Testis (tissue), 5 donors: ENCODE measurements at places on chromosomes 5 and 9. TPM values are rescaled to one million over a fixed set of nuclear protein-coding genes. Genes with fewer than 3 reads are reported as not detected.

Gene CA9
- 36.8 TPM for total RNA-seq

DNA sequence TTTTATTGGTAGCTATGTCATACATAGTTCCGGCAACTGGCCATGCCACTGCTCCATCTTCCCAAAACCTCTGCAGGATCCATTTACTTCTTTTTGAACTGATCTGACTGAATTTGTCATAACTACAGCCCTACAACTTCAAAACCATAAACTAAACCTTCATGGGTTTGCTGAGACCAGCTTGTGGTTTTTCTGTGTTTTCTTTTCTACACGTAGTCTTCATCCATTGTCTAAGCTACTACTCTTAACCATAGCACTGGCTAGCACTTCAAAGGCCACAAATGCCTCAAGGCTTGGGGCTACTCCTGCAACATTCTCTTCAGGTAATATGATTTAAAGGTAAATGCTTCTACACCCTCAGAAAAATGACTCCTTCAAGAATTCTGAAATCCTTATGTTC, 9.0 kb upstream of the KIF2A start:
- no peak for DNase-seq

GRCh38 chr9:5042661-5043178, 57.6 kb downstream of the JAK2 start:
- peak; percentile 28 for DNase-seq

GRCh38 chr9:131747352-131747751, 7.5 kb upstream of the RAPGEF1 start:
- no peak for DNase-seq

DNA sequence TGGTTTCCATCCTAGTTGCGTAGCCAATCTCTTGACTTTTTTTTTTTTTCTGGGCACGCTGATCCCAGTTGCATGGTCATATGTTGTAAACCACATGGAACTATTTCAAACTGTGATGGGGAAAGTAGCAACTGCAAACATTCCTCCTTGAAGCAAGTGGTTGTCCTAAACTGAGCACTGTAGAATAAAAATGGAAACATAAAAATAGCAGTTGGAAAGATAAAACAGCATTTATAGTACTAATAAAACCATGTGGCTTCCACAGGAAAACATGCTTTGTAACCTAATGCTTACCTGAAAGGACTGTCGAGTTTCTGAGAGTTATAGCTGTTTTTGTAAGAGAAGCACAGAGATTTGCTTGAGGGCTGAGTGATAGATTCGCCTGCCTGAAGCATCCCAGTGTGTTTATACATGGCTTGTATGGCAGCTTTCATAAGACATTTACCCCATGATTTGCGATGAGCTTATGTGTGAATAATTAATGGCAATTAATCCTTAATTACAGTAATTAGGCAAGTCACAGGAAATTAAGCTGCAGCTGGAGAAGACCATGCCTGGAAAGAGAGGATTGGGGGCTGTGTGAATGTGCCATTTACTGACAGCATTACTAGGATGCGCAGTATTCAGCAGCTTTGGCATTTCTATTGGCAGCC, 136.5 kb downstream of the PBX3 start:
- DNase-seq, result no peak

- DNase-seq, result no peak
Measured at GRCh38 chr9:11269036-11269435, 656.2 kb upstream of the PTPRD start.

- no peak for DNase-seq
Measured at GRCh38 chr9:135547756-135548736, 2.1 kb downstream of the OBP2A start.

Gene RLN2
- 1.7 TPM for total RNA-seq

DNA sequence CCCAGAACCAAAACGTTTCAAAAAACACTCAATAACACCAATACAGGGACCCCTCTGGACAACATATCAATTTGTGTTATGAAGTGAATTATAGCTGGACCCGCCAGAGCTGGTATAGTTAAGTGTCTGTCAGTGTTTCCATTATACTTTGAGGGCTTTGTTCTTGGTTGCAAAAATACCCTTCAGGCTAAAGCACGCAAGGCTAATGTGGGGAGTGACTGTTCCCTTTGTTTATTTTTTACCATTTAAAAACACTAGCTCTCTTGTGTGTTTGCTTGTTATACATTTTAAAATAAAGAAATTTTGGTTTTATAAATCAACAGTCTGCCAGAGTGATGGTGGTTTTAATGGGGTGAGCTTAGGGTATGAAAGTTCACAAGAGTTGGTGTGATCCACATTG, 859.5 kb downstream of the PTPRD start:
- DNase-seq, result no peak

DNA sequence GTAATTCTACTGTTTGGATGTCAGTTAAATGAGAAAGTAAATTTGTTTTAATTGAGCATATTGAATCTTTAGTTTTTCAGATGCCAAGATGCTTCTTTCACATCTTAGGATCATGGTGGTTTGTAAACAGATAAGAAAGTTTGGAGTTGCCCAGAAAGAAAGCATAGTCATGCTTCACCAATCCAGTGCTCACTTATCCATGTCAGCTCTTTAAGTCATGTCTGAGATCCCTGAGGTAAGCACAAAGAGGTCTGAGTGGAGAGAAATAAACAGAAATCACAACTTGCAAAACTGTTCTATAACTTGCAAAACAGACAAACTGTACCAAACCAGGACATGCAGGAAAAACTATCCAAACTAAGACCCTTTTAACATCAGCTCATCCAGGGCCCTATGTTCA, 87.7 kb downstream of the OSTF1 start:
- DNase-seq, result no peak

GRCh38 chr5:40394698-40395097, 285.0 kb upstream of the PTGER4 start:
- no peak for DNase-seq

GRCh38 chr5:66143473-66144073, 527 bp upstream of the SREK1 start:
- no peak for DNase-seq

DNA sequence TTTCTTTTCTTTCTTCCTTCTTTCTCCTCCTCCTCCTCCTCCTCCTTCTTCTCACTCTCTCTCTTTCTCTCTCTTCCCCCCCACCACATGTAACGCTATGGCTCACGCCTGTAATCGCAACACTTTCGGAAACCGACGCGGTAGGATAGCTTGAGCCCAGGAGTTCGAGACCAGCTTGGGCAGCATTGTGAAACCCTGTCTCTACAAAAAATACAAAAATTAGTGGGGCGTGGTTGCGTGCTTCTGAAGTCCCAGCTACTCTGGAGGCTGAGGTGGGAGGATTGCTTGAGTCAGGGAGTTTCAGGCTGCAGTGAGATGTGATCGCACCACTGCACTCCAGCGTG, 736 bp upstream of the GLDC start:
- DNase-seq, result no peak

GRCh38 chr5:105940181-105940580, 1730.6 kb downstream of the EFNA5 start:
- DNase-seq, result no peak

GRCh38 chr9:79489261-79490000, 82.3 kb upstream of the TLE4 start:
- DNase-seq, result peak; percentile 88

Gene DBH
- 0.06 TPM for total RNA-seq

Gene SV2C
- total RNA-seq, result 0.87 TPM

GRCh38 chr9:98262056-98262455, 6.6 kb upstream of the TBC1D2 start:
- DNase-seq, result no peak

Gene SPAAR
- total RNA-seq, result 69.8 TPM

- no peak for DNase-seq
Measured at GRCh38 chr5:138180183-138180782, 1.4 kb downstream of the KIF20A start.

Gene PPP3R2
- total RNA-seq, result 18.0 TPM

Gene GABRA1
- not detected for total RNA-seq

Gene HAVCR1
- 1.7 TPM for total RNA-seq
